Activated T-cell treated with anti-CD3 and anti-CD28 coated beads, Interleukin-2, amount 50 U/mL, for 72 hours (primary cell): ENCODE measurements at places on chromosomes 2 and 18. TPM values are rescaled to one million over a fixed set of nuclear protein-coding genes. Genes with fewer than 3 reads are reported as not detected.
A peak's percentile ranks its signal among the peaks of the same experiment; 100 is the strongest.

DNA sequence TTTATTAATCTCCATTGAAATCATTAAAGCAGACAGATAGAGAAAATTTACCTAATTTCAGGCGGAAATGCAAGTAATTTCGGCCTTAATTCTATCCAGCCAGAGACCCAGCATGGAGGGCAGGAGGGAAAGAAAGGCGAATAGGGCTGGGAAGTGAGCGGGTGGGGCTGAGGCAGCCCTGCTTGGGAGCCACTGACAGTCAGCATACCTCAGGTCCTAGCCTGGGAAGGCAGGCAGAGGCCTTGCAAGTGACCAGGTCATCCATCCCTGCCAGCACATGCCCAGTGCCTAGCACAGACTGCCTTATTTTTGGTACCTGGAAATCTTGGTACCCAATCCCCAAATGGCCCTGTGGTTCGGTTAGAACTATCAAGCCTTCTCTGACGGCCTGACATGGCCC is 1.5 kb downstream of the GDF7 start:
- DNase-seq = no peak

GRCh38 chr2:26870585-26871095 is 22.7 kb downstream of the DPYSL5 start:
- no peak for DNase-seq

DNA sequence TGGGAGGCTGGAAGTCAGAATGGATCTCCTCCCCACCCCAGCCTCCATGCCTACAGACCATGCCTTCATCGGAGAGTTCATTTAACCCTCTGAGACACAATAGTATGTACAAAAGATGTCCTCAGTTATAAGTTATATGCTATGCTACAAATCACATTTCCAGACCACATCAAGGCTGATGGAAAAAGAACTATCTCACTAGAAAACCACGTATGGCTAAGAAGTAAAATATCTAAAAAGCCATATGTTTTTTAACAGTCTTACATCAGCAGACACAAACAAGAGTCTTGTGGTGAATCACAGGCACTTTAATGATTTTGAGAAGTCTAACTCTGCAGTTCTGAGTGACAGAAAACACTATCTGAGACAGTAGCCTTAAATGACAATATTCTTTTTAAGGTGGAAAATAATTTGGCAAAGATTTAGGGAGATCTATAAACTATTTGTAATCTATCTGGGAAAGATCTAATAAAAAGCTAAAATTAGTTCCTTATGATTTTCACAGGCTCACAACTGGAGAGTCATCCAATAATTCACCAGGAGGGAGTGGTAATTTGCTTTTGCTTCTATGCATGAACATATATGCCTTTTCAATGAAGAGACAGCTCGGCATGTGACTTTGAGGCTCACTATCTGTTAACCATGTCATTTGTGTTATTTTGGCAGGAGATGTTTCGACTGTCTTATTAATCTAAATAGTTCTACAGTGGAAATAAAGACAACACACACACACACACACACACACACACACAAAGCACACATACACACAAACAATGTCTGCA is 197.5 kb downstream of the IRS1 start:
- DNase-seq = no peak

Gene SERPINB10
- total RNA-seq = 2.8 TPM

Gene MOGAT1
- not detected for total RNA-seq

GRCh38 chr18:11366410-11366809 is 217.0 kb upstream of the PIEZO2 start:
- DNase-seq = no peak

Gene NYAP2
- 0.05 TPM for total RNA-seq

GRCh38 chr2:195818526-195818925 is 161.5 kb downstream of the SLC39A10 start:
- no peak for DNase-seq

DNA sequence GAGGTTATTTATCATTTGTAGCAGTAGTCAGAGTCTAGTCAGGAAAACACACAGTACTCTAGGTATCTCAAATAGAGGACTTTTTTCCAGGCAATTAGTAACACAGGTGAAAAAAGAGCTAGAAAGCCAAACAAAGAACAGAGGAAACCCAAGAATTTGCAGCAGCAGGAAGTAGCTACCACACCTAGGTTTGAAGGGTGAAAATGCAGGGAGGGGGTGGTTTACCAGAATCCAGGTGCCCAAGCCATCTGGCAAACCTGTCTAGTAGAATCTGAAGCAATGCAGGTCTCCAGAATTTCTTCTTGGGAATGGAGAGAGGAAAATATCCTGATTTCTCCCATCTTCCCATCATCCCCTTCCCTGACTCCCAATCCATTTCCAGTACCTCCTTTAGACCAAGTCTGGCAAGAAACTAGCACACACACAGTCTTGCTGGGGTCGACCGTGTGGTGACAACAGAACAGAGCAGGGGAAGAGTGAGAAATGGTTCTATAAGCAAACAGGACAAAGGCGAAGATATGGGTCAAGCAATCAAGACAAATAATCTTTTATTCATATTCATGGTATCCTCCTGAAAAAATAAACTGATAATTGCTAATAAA is 231.9 kb upstream of the MMADHC start:
- DNase-seq = no peak

Gene FSIP2
- total RNA-seq = 0.19 TPM

- DNase-seq = no peak
Measured at GRCh38 chr2:230124757-230125431, 56.2 kb upstream of the SLC16A14 start.

DNA sequence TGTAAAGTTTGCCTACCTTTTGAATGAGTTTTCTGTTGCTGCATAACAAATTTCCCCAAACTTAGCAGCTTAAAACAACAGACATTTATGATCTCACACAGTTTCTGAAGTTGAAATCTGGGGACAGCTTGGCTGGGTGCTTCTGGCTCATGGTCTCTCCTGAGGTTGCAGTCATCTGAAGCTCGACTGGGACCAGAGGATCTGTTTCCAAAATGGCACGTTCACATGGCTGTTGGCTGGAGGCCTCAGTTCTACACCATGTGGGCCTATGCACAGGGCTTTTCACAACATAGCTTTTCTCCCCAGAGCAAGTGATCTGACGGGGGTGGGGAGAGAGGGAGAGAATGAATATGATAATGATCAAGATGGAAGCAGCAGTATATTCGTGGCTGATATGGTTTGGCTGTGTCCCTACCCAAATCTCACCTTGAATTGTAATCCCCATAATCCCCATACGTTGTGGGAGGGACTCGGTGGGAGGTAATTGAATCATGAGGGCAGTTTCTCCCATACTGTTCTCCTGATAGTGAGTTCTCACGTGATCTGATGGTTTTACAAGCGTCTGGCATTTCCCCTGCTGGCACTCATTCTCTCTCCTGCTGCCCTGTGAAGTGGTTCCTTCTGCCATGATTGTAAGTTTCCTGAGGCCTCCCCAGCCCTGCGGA is 3.5 kb downstream of the RALB start:
- DNase-seq = no peak

Gene ELMOD3
- total RNA-seq = 19.3 TPM

DNA sequence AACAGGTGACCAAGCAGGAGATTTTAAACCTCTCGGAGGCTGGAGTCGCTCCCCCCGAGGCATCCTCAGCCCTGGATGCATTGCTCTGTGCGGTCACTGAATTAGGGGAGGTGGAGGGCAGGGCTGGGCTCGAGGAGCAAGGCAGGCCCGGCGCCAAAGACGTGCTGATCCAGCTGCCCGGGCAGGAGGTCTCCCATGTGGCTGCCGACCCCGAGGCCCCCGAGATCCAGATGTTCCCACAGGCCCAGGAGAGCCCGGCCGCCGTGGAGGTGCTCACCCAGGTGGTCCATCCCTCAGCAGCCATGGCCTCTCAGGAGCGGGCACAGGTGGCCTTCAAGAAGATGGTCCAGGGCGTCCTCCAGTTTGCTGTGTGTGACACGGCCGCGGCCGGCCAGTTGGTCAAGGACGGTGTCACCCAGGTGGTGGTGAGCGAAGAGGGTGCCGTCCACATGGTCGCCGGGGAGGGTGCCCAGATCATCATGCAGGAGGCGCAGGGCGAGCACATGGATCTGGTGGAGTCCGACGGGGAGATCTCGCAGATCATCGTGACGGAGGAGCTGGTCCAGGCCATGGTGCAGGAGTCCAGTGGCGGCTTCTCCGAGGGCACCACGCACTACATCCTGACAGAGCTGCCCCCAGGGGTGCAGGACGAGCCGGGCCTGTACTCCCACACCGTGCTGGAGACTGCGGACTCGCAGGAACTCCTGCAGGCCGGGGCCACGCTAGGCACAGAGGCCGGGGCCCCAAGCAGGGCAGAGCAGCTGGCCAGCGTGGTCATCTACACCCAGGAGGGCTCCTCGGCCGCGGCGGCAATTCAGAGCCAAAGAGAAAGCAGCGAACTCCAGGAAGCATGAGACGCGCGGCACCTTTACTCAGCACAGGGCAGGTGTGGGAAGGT is 145.1 kb downstream of the PTGR3 start:
- DNase-seq = no peak

GRCh38 chr2:131431336-131431735 is 44.6 kb upstream of the TUBA3D start:
- DNase-seq = no peak

- DNase-seq = no peak
Measured at GRCh38 chr2:168136392-168136977, 110.9 kb downstream of the STK39 start.

GRCh38 chr2:172763079-172763478 is 27.4 kb downstream of the RAPGEF4 start:
- DNase-seq = no peak

Gene C2orf78
- not detected for total RNA-seq

GRCh38 chr2:119474371-119475224 is 42.9 kb downstream of the TMEM37 start:
- DNase-seq = no peak

DNA sequence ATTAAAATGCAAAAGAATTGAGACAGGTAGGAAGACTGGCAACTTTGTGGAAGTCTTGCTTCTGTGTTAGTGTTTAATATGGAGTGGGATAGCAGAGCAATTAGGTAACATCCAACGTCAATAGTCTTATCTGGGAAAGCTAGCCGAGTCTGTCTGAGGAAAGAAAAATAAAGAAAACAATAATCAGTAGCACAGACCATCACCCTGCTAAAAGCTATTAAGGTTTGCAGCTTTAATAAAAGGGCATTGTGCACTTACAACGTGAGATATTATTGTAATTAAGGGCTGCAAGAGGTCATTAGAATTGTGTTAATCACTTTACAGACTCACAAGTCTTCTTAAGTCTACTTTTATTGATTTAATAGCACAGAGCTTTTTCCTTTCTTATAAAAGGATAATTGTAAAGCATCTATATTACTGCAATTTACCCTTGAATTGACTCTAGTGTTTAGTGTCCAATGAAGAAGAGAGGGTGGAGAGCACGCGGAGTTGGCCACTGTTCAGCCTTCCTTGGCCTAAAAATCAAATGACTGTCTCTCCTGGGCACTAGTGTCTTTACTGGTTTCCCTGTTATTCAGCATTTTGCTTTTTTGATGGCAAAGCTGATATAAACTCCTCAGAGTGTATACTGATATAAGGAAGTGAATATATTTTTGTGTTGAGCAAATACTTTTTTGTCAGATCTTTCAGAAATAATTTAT is 2.0 kb downstream of the CDH7 start:
- no peak for DNase-seq

Gene DSC1
- total RNA-seq = not detected

- DNase-seq = no peak
Measured at GRCh38 chr2:234395891-234396420, 100.9 kb downstream of the ARL4C start.

DNA sequence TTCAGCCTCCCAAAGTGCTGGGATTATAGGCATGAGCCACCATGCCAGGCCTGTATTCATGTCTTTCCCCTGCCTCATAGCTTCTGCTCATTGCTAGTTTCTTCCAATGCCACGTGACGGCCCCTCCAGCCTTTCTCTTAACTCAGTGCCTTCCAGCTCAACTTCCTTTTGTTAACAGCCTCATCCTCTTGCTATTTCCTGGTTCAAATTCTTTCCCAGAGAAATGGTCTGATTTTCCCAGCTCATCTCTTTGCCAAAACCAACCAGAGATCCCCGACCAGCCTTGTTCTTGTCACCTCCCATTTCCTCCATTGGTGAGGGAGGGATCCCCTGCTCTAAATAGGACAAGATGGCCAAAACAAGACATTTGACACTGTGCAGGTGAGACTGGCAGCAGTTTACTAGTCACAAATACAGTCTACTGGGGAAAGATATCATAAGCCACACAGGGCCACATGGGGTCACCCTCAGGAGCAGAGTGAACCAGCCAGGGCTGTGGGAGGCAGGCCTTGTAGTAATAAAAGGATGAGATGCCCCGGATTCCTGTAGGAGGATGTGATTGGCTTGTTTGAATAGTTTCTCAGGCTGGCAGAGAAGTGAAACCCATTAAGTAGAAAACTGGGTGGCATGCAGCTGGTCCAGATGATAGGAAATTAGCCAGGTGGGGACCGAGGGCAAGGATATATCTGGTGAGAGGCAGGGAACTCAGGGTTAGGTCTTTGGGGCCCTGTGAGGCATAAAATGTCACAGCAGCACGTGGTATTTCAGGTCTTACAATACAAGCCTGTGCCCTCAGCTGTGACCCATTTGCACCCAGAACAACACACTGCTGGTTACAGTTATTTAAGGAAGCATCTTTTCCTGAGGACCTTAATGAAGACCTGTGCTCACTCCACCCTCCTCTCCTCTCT is 6.4 kb downstream of the CD207 start:
- no peak for DNase-seq

Gene COL4A3
- 0.39 TPM for total RNA-seq

GRCh38 chr18:68148863-68149262 is 566.0 kb downstream of the TMX3 start:
- no peak for DNase-seq

Gene LHCGR
- total RNA-seq = not detected

DNA sequence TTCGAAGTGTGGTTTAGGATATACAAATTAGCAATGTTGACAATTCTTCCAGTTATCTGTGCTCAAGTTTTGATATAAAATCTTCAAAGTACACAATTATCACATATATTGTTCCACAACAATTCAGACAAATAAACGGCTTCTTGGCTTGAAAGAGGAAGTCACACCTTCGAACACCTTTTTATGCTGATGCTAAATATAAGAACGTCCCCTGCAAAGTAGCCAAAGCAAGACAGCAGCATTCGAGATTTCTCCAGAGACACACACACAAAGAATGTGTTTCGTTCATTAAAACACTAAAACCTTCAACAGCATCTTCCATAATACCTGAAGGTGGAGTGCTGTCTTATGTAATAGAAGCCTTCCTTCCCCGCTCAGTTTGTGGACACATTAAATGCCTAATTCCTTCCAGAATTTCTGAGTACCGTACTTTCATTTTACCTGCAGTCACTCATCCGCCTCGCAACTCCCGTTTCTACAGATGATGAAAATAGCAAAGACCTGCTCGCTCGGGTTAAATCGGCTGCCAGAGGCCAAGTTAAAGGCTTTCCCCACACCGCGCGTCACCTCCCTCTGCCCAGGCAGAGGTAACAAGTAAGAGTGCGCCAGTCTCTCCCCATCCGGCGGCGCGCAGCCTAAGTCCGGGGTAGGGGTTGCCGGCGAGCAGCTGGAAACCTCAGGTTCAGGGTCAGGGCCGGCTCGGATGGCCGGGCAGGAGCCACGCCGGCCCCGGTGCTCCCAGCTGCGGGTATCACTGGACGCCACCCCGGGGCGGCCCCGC is 847 bp downstream of the SERPINE2 start:
- DNase-seq = peak; percentile 70

Gene COL4A4
- total RNA-seq = 0.02 TPM

GRCh38 chr2:43018179-43019024 is 208.0 kb downstream of the ZFP36L2 start:
- DNase-seq = no peak
